ENCODE measurements at places on chromosomes 7 and 10.
A peak's percentile ranks its signal among the peaks of the same experiment; 100 is the strongest.

GRCh38 chr10:59887972-59888640 lies 18.2 kb downstream of the CCDC6 start:
- DNase-seq, result no peak

DNA sequence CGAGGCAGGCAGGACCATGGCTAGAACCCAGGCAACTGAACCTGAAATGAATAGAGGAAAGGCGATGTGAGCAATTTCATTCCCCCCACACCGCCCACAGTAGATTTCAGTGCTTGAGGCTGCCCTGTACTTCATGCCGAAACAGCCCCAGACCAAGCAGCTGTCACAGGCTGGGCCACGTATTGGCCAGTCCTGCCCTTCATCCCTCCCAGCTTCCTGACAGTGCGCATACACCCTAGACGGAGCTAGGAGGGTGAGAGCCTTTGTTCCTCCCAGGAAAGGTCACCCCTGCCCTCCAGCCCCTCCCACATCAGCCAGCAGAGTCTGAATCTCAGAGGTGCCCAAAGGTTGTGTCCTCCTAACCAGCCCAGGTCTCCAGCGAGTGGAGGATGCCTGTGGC lies 98.8 kb downstream of the ZMIZ1 start:
- no peak for DNase-seq

DNA sequence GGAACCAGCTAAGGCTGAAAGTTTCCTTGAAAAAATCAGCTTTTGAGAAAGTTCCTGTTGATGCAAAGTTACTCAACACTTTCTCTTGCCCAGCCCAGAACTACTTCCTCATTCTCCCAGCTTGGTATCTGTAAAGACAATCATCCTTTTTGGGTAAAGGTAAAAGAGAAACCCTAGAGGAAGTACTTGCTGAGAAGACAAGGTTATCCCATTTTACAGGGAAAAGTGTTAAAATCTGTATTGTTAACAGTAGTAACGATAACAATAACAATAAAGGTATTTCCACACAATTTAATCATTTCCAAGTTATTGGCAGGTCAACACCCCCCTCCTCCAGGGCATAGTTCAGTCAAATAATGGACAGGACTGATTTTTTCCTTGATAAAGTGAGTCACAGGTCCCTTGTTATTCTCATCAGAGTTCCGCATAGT lies 2.4 kb downstream of the ALOX5 start:
- DNase-seq, result peak; percentile 37

DNA sequence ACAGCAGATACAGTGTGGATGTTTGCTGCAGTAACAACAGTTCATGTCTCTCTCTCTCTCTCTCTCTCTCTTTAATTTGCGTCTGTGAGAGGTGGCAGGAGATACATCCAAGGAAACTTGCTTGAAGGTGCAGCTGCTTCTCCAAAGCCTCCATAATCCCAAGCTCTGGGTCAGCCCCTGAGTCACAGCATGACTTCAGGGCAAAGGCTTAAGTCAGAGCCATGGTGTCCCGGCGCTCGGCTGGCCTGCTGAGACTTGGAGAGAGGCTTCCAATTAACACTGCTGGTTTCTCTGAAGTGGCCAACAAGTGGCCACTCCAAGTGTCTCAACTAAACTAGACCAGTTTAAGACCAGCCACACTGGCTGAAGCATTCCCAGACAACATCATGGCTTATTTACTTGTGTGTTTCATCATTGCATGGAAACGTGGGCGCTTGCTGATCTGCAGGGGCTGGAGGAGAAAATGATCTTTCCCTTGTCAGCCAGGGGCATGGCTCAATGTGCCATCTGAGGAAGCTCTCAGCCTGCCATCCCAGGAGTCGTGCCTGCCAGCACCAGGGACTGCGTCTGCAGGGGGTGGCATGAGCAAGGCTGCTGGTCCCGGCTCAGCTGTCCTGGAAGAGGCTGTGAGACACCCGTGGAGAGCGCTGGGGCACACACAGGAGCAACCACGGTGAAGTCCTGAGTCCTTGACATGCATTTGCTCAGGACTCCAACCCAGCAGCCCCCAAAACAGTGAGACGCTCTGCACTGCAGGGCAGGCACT lies 254.2 kb downstream of the COBL start:
- DNase-seq, result no peak

- no peak for DNase-seq
Measured at GRCh38 chr10:106595281-106595680, 569.2 kb downstream of the SORCS1 start.

- DNase-seq, result no peak
Measured at GRCh38 chr7:103752995-103753394, 236.5 kb downstream of the RELN start.

- peak; percentile 83 for DNase-seq
Measured at GRCh38 chr10:12333380-12334185, 15.8 kb upstream of the CAMK1D start.

GRCh38 chr7:64636386-64636785 lies 29.5 kb upstream of the ZNF107 start:
- no peak for DNase-seq

- no peak for DNase-seq
Measured at GRCh38 chr7:7099584-7100014, 82.7 kb upstream of the C1GALT1 start.

DNA sequence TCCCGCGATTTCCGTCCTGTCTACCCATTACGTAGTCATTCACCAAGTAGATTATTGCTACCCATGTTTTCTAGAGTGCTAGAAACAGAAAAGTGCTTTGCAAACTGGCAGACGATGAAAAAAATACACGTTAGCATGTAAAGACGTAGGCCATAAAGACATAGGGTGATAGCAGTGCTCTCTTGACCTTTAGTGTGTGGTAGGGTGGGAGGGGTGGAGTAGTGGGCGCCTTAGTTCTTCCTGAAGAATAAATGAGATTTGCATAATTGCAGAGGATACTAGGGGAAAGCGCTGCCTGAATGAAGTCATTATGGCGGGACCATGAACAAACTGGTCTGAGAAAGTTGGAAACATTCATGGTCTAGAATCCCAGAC lies 948 bp downstream of the ZNF485 start:
- DNase-seq, result no peak

DNA sequence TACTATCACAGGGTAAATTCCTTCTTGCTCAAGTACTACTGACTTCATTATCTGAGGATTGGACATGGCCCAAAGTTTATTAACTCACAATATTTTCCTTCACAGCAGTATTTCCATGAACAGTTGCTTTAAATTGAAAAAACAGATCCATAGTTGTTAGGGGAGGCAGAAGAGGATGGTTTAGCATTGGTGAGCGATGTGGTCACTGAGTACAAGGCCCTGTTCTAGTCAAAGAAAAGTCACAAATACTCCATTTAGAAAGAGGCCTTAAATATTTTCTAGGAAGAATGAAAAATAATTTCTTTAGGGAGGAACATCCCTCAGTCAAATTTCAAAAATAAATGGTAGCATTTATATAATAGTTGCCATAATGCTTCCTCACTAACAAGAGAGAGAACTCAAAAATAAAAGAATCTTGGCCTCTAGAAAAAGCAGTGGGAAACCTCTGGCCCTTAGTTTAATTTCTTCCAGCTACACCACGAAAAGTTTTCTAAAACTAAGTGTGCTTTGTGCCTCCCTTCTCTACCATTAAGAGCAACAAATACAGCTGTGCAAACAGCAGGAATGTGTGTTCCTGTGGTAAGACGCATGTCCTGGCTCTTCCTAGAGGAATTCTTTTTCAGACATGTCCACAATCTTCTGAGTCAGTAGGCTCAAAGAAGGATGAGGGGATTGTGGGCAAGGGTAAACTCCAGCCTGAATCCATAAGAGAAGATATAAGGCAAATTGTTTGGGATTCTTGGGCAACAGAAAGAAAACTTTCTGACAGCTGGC lies 105.7 kb downstream of the HOXA1 start:
- DNase-seq, result no peak

- peak; percentile 79 for DNase-seq
Measured at GRCh38 chr7:35801392-35802101, 690 bp downstream of the SEPTIN7 start.

DNA sequence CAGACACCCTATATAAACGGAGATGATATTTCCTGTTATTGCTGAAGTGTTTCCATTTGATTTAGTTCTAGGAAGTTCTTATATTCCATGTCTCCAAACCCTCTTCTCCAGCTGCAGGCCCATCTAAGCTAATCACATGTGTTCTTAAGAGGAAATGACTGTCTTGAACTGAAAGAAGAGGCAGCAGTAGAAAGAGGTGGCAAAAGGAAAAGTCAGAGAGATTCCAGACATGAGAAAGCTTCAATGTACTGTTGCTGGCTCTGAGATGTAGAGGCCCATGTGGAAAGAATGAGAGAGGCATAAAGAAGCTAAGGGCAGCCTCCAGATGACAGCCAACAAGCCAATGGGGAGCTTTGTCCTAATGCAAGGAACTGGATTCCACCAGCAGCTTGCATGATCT lies 287.2 kb downstream of the GFRA1 start:
- no peak for DNase-seq

DNA sequence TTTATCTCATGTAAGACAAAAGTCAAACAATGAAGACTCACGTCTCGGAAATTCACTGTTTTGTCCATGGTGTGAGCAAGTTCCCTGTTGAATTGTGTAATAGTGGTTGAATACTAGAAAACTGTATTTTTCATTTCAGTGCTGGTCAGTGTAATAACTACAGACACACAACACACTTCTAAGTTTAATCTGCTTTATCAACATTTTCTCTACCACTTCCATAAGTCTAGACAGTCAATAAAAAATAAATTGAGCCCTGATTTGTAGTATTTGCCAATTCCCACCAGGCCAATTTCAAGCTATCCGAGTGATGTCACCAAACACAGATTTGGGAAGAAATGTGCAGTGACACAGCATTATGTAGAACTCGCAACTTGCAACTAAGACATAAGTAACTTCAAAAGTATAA lies 81.9 kb downstream of the GPR141 start:
- no peak for DNase-seq

DNA sequence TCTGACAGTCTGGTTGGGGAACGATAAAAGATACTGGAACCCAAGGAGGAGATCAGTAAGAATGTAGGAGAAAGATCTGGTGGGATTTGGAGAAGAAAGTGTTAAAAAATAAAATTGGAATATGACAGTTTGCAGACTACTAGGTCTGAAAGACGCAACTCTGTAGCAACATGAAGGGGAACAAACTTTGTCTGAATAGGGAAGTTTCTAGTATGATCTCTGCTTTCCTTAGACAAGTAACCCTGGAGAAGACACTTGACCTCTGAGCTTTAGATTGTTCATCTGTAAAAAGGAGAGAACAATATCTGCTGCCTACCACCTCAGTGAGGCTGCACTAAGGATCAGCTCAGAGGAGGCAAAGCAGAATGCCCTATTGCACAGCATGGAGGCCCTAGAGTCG lies 3.0 kb upstream of the PRSS1 start:
- no peak for DNase-seq

DNA sequence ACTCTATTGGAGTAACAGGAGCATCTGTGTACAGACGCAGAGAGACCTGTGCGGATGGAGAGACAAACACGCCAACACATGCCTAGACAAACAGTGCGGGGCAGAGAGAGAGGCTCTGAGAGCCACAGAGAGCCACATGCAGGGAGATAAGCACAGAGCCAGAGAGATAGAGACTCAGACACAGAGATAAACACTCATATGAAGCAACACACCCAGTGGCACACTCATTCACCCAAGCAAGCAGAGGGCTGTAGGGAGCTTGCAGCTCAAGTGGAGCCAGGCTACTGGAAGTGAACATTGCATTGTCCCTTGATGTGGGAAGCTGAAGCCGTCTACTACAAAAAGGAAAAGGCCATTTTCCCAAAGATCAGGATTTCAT lies 46.6 kb upstream of the PODXL start:
- DNase-seq, result no peak

DNA sequence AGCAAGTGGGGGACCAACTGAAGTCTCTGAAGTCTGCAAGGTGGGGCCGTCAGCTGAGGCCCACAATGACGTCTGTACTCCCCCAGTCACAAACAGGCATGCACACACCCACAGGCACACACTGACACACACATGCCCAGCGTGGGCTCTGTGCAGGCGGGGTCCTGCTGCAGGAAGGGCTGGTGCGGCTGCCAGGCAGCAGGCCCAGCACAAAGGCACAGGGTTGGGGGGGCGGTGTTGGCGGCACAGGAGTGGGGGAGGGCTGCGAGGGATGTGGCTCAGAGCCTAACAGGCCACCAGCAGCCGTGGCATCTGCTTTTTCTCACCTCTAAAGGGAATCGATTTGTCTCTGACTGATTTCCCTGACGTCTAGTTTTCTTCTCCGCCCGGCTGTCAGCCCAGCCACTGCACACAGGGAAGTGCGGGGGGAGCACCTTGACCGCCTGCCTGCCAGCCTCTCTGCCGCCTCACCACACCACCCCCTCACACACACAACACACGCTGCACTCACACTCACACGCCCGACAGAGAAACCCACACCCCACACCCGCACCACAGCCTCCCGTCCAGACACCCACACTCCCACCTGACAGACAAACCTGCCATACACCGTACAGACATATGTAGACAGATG lies 43.5 kb upstream of the ZMIZ1 start:
- no peak for DNase-seq

- no peak for DNase-seq
Measured at GRCh38 chr10:47458466-47459154, 25.3 kb downstream of the ANXA8 start.

DNA sequence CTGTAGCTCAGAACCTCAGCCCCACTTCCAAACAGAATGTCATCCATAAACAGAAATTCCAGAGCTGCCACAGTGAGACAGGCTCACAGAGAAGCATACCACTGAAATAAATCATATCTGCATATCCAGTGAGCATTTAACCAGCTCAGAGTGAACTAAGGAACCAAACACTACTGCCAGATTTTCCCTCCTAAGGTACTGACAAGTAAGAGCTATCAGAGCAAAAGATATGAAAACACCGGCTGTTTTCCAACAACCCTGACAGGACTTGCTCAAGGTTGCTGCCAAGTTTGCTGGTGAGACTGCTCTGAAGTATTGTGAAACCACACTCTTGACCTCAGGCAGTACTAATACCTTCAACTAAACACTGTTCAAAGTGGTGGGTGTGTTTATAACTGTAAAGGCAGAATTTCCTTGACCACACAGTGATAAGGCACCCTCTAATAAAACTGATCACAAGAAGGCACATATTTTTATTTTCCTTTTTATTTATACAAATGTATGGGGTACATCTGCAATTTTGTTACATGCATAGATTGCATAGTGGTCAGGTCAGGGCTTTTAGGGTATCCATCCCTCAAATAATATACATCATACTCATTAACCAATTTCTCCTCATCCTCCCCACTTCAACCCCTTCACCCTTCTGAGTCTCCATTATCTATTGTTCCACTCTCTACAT lies 18.3 kb downstream of the SGMS1 start:
- DNase-seq, result peak; percentile 73

DNA sequence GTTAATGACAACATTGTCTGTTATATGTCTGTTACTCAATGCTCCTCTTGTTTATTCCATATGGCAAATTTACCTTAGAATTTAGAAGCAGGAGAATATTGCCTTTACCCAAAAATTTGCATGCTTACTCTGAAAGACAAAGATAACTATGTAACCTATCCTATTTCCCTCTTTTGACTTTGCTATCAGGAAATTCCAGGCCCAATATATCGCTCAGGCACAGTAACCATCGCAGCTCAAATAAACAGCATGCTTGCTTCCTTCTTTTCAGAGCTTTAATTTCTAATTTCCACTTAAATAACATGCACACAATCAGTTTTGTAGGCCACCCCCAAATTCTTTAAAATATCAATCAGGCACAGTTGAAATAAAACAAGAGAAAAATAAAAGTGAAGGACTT lies 57.8 kb downstream of the EBLN1 start:
- DNase-seq, result no peak

GRCh38 chr7:157708919-157709295 lies 372.1 kb downstream of the DNAJB6 start:
- no peak for DNase-seq

GRCh38 chr10:124344931-124345330 lies 73.8 kb downstream of the OAT start:
- no peak for DNase-seq

All from GM12865 (cell line).